ENCODE measurements at places on chromosomes 1 and 21.

GRCh38 chr1:100539836-100540536 lies 2.0 kb downstream of the GPR88 start:
- DNase-seq, result no peak

GRCh38 chr21:46665566-46665965 lies 30.1 kb downstream of the PRMT2 start:
- DNase-seq, result no peak

DNA sequence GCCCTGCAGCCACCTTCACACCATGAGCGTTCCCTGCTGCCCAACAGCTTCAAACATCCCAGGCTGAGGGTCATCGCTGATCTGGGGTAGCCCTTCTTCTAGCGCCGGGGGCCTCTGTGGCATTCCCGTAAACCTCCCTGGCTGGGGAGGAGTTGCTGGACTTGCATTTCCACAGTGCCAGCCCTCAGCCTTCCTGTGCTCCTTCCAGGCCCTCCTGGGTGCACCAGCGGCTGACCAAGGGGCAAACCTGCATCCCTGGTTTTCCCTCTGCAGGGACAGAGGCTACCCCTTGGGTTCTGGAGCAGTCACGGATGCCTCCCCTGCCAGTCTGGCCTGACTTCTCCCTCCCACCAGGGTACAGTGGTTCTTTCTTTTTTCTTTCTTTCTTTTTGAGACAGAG lies 218.7 kb upstream of the TMEM51 start:
- DNase-seq, result no peak

DNA sequence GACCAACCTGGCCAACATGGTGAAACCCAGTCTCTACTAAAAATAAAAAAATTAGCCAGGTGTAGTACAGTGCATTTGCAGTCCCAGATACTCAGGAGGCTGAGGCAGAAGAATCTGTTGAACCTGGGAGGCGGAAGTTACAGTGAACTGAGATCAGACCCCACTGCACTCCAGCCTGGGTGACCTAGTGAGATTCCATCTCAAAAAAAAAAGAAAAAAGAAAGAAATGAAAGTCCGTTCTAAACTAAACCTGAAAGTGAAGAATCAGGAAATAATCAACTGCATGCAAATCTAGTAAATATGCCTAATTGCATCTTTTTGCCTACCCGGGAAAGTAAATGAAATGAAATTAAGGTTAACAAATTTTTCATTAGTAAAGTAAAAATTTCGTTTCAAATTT lies 99.6 kb downstream of the ZZZ3 start:
- no peak for DNase-seq

- DNase-seq, result no peak
Observed at GRCh38 chr1:145986551-145986950, 9.8 kb downstream of the TXNIP start.

GRCh38 chr1:18109058-18109755 lies 1.6 kb downstream of the IGSF21 start:
- no peak for DNase-seq

DNA sequence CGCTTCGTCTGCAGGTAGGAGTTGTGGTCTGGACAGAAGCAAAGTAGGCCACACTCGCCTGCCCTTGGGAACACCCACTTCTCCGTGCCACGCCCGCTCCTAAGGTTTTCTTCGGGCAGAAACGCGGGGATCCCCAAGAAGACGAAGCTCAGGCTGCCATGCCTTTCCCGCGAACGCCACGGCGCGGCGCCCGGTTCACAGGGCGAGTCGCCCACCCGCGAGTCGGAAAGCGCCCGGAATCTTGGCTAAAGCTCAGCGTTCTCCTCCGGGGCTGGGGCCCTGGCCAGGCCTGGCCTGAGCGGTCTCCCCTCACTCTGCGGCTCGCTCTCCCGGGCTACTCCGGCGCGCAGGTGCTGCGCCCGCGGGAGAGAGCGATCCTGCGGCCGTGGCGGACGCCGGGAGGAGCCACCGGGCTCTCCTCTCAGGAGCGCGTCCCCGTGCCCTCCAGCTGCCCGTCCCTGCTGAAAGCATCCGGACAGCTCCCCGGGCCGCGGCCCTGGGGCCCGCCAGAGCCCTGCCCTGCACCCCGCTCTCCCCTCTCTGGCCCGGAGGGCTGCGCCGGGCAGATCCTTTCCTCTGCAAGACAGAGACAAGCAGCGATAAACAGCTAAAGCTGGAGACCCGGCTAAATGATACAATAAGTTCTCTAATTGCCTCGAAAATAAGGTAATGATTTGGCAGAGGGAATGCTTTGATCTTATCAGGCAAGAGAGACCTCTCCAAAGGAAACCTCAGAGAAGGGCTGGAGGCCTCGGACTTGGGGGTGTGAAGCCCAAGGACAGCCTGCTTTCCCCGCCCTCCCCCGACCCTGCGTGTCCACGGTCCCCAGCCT lies 6.7 kb upstream of the WNT2B start:
- DNase-seq, result peak; percentile 76

DNA sequence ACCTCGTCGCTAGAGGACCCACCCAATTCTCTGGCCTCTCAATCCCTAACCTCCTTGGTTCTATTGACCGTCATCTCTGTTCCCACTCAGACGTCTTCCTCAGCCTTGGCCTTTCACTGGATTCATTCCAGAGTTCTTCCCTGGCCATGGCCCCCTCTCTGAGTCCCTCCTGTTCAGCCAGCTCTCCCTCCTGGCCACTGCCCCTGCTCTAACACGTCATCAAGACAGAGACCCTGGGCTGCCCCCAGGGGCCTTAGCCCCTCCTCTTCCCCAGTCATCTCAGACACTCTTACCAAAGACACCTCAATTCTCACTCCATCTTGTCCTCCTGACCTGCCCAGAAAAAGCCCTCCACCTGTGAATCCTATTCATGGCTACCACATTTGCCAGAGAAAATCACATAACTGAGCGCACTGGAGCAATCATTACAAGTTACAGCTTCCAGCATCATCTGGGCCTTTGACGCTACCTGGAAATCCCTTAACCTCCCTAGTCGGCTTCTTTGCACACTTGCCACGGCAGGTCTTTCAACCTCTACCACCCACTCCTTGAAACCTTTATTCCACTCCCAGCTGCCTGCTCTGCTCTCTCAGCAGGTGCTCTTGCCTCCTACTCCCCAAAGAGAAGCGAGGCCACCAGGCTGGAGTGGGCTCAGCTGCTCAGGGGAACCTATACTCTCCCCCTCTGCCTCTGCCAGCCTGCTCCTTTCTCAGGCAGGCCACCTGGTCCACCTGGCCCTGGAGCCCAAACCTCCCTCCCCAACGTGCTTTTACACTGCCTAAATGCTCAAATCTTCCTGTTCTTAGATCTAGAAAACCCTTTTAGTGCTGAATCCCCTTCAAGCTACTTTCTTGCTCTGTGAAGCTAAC lies 14.0 kb downstream of the DCST2 start:
- DNase-seq, result no peak
